ENCODE measurements at places on chromosomes 6 and 20.

DNA sequence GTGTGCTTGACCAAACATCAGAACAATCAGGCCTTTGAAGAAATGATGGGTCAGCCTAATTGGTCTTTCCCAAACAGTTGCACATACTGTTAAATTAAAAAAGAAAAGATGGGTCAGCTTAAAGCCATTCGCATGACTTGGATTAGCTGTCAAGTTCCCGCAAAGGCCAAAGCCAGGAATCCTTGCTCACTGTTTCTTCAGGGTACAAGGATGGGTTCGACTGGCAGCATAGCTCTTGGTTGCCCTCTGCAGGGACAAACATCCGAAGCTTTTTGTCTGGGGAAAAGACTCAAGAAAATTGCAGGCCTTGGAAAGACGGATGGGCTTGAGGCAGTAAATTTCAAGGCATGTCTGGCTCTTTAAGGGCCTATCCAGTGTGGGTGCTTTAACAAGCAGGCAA lies 168.0 kb downstream of the HDGFL1 start:
- DNase-seq: no peak

DNA sequence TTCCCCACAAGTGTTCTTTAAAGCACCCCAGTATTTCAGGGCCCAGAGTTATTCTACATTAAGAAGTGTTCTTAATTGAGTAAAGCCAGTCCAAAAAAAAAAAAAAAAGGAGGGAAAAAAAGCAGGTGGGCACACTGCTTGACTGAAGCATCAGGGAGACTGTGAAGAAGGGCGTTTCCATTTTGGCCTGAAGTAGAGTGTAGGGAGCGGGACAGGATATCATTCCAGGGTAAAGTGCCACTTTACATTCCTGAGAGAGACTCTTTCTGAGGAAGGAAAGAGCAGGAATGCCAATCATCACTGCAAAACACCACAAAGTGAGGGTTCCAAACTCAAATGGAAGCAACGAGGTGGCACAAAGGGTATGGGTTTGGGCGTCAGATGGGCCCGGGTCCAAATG lies 54.1 kb upstream of the BEND6 start:
- no peak for DNase-seq

- no peak for DNase-seq
Observed at GRCh38 chr6:49890988-49891387, 24.7 kb upstream of the CRISP1 start.

DNA sequence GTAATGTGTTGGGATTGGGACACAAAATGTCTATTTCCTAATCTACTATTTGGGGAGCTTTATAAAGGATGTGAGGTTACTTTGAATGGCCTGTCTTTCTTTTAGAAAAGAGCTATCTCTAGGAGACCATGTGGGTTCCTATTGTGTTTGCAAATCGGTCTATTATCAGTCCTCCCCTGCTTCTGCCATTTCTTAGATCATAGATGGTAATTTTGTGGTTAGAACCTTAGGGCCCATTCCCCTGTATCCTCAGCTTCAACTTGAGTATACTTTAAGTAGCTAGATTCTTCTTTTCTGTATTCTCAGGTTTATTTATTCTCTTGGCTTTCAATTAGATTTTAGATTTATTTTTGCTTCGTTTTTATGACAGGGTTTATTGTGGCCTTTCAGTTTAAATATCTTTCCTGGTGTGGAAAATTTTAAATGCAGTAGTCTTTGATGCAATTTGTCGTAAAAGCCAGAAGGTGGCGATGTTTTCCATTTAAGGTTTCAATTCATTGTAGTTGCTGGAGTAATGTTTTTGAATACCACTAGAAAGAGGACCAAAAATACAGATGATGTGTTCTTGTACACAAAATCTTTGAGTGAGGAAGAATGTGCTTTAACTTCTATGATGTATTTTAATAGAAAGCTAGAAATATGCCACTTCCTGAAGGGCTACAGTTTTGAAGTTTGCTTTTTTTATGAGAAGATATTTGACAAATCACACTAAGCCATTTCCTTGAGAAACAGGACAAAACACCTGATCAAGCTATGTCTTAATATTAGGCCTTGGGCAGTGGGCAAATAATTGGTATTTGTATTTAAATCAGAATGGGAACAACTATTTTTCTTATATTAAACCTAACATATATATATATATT lies 20.3 kb downstream of the TBPL1 start:
- DNase-seq: no peak

DNA sequence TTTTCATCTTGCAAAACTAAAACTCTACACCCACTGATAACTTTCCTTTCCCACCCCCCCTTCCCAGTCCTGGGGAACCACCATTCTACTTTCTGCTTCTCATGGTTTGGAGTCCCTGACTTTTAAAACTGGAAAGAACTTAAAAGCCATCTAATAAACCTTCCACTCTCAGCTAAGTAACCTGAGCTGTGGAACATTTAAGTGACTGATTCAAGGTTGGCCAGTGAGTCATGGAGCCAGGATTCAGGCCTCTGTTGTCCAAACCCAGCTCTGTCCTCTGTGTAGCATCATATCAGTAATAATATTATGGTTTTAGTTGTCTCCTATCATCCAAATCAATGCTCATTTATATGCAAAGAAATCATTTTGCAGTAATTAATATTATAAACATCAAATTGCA lies 176.0 kb upstream of the NT5E start:
- no peak for DNase-seq

DNA sequence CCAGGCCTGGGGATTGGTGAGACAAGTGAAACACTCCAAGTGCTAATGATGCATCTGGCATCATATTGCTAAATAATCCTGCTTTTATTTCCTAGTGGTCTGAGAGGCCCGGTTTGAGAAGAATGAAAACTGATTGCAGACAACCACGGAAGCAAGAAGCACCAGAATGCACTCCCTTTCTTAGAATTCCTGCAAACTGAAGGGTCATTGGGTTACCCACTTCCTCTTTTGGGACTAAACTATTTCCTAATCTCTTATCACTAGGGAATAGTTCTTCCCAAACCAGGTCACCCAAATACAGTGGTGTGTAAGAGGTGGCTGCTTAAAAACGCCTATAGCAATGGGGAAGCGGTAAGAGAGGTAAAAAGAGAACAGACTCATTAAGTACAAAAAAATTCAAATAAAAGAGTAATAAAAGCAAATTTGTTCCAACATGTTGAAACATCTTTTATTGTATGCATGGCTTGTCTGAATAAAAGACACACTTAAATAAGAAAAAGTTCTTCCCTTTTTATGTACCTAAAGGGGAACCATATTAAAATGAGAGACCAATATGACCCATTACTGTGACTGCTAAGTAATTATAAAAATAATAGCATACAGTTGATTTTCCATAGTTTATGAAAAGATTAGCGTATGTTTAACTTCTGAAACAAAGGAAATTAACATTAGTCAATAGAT lies 125.8 kb downstream of the MYB start:
- no peak for DNase-seq

GRCh38 chr20:16861708-16862107 lies 113.5 kb downstream of the OTOR start:
- no peak for DNase-seq

DNA sequence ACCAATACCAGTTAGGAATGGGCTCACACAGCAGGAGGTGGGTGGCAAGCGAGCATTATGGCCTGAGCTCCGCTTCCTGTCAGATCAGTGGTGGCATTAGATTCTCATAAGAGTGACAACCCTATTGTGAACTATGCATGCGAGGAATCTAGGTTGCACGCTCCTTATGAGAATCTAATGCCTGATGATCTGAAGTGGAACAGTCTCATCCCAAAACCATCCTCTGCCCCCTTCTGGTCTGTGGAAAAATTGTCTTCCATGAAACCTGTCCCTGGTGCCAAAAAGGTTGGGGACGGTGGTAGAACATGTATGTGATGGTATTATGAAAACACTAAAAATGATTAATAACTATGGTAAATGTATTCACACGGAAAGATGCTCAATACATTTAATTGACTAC lies 99.7 kb upstream of the HIVEP1 start:
- no peak for DNase-seq

GRCh38 chr20:15047042-15047441 lies 709.6 kb upstream of the FLRT3 start:
- no peak for DNase-seq

- DNase-seq: no peak
Observed at GRCh38 chr6:21887231-21888185, 294.0 kb downstream of the SOX4 start.

- DNase-seq: no peak
Observed at GRCh38 chr20:5968462-5968861, 18.0 kb downstream of the MCM8 start.

GRCh38 chr6:4435981-4436445 lies 300.6 kb upstream of the ECI2 start:
- no peak for DNase-seq

GRCh38 chr6:144104488-144104887 lies 9.1 kb upstream of the SF3B5 start:
- DNase-seq: no peak

All from stimulated activated CD8-positive, alpha-beta memory T cell treated with anti-CD3 and anti-CD28 coated beads, Interleukin-4, amount 100 ng/mL, for 4 hours (primary cell).